ENCODE measurements at places on chromosomes 2 and 18. TPM values are rescaled to one million over a fixed set of nuclear protein-coding genes. Genes with fewer than 3 reads are reported as not detected.

The TP53I3 gene
- 28.6 TPM for total RNA-seq

The SPRED2 gene
- 19.1 TPM for total RNA-seq

The DNMT3A gene
- total RNA-seq, result 34.1 TPM

The PNKD gene
- 24.6 TPM for total RNA-seq

The TXNDC2 gene
- total RNA-seq, result not detected

The SH3BP4 gene
- 11.7 TPM for total RNA-seq
